ENCODE measurements at places on chromosomes 5 and 9.

GRCh38 chr5:168822745-168823281 lies 243.6 kb upstream of the PANK3 start:
- H3K4me3 ChIP-seq, result no peak overlapping the region
- H3K36me3 ChIP-seq, result no peaks in the 10 kb centered on the region
- no peak for DNase-seq
- no peaks in the 10 kb centered on the region for H3K4me1 ChIP-seq
- H3K27ac ChIP-seq, result no peak overlapping the region

DNA sequence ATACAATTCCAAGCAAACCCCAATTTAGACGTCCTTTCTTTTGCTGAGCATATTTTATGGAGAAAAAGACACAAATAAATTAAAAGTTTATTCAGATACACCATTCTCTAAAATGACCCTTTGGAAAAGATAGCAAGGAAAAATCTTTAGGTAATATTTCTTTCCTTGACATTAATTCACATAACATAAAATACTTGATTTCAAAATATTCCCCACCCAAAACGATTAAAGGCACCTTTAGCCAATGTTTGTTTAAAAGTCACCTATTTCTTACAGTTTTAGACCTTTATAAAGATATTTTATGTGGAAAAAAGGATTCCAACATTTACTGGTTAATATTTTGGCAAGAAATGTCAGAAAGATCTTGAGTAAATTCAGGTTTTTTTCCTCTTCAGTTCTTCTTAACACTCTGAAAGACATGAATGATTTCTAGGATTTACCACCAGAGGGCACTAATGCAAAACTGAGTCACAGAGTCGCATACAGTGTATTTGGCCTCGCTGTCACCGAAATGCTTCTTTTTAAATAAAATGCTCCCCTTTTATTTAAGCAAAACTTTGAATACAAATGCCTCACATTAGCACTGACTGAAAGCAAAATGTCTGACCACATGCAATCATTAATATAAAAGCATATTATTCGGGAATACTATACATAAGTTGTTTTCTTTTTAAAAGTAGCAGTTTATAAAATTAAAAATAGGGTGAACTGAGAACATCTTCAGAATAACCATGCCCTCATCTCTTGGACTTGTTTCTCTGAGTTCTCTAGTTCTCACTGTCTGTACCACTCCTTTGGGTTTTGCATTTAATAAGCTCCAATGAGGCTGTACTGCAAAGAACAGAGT lies 122.5 kb downstream of the SLC1A3 start:
- H3K36me3 ChIP-seq, result no peaks in the 10 kb centered on the region
- no peaks in the 10 kb centered on the region for H3K4me1 ChIP-seq
- peak; percentile 74 for DNase-seq
- H3K27me3 ChIP-seq, result no peaks in the 10 kb centered on the region
- no peak overlapping the region for H3K4me3 ChIP-seq
- no peak overlapping the region for H3K27ac ChIP-seq

GRCh38 chr5:168342151-168342825 lies 50.8 kb downstream of the WWC1 start:
- no peak overlapping the region for H3K27ac ChIP-seq
- H3K4me3 ChIP-seq, result no peak overlapping the region
- DNase-seq, result no peak
- no peaks in the 10 kb centered on the region for H3K36me3 ChIP-seq
- H3K27me3 ChIP-seq, result no peaks in the 10 kb centered on the region

DNA sequence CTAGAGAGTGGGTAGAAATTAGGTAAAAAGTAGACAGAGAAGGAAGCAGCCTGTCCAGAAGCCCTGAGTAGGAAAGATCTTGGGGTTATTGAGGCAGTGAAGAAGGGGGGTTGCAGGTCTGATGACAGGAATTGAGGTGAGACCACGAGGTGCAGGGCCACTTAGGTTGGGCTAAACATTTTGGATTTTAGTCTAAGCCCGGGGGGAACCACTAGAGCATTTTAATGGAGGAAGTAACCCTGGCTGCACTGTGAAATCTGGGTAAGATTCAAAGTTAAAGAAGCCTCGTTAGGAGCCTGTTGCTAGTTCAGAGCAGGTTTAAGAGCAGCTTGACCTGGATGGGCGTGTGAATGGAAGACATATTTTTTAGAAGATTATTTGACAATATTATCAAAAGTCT lies 38.3 kb downstream of the MAP3K1 start:
- H3K27me3 ChIP-seq, result no peaks in the 10 kb centered on the region
- no peak overlapping the region for H3K27ac ChIP-seq
- H3K4me1 ChIP-seq, result peaks cover 3% of the 10 kb centered on the region
- H3K4me3 ChIP-seq, result no peak overlapping the region

GRCh38 chr5:84783003-84783402 lies 398.3 kb upstream of the EDIL3 start:
- H3K36me3 ChIP-seq, result no peaks in the 10 kb centered on the region
- DNase-seq, result no peak
- H3K27ac ChIP-seq, result no peak overlapping the region
- no peaks in the 10 kb centered on the region for H3K27me3 ChIP-seq
- H3K4me3 ChIP-seq, result no peak overlapping the region

GRCh38 chr5:17249029-17249634 lies 31.7 kb downstream of the BASP1 start:
- H3K27me3 ChIP-seq, result no peaks in the 10 kb centered on the region
- peak; percentile 94 for DNase-seq
- no peak overlapping the region for H3K27ac ChIP-seq

Data from mesendoderm (in vitro differentiated cells).